ENCODE measurements at places on chromosomes 2 and 18. TPM values are rescaled to one million over a fixed set of nuclear protein-coding genes. Genes with fewer than 3 reads are reported as not detected.

ARHGAP28 gene
- 4.6 TPM for total RNA-seq

ESPNL gene
- total RNA-seq, result 0.55 TPM

FKBP7 gene
- total RNA-seq, result 0.76 TPM

SNED1 gene
- 46.1 TPM for total RNA-seq

SOWAHC gene
- 4.3 TPM for total RNA-seq

SMCHD1 gene
- total RNA-seq, result 61.0 TPM

ZDBF2 gene
- 30.9 TPM for total RNA-seq

DSG1 gene
- total RNA-seq, result 0.63 TPM

DIPK1C gene
- total RNA-seq, result 14.0 TPM

GAD1 gene
- total RNA-seq, result 75.3 TPM

DOK1 gene
- 5.1 TPM for total RNA-seq
